ENCODE measurements at places on chromosomes 5 and 9. TPM values are rescaled to one million over a fixed set of nuclear protein-coding genes. Genes with fewer than 3 reads are reported as not detected.

DNA sequence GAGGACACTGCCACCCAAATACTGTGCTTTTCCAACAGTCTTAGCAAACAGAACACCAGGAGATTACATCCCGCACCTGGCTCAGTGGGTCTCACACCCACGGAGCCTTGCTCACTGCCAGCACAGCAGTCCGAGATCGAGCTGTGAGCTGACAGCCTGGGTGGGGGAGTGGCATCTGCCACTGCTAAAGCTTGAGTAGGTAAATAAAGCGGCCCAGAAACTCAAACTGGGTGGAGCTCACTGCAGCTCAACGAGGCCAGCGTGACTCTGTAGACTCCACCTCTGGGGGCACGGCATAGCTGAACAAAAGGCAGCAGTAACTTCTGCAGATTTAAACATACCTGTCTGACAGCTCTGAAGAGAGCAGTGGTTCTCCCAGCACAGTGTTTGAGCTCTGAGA lies 28.8 kb downstream of the EPB41L4A start:
- no peak for DNase-seq

- DNase-seq, result no peak
Measured at GRCh38 chr9:16524078-16524477, 346.4 kb downstream of the BNC2 start.

DNA sequence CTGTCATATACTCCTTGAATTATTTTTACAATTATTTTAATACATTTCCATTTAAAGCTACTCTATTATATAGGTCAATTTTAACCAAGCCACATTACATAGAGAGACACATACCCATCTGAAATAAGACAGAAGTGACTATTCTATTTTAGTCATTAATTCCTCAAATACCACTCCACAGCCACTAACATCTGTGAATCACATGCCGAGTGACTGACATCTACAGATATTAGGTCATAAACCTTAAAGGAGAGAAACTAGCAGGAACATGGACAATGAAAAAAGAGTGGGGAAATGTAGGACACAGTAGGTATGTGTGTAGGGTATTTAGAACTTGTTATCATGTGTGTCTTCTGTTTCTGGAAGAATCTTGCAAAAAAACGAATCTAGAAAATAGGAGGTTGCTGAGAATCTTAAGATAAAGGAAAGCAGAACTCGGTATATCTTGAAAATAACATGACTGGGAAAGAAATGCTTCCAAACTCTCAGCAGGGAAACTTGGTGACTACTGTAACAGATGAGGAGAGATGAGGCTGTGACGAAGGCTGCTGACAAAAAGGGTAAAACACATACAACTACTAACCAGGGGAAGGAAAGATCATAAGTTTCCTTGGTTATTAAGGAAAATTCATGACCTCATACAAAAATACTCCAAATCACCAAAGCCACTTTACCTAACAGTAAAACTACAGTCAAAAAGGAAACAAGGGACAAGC lies 84.6 kb downstream of the PLPP1 start:
- DNase-seq, result no peak

DNA sequence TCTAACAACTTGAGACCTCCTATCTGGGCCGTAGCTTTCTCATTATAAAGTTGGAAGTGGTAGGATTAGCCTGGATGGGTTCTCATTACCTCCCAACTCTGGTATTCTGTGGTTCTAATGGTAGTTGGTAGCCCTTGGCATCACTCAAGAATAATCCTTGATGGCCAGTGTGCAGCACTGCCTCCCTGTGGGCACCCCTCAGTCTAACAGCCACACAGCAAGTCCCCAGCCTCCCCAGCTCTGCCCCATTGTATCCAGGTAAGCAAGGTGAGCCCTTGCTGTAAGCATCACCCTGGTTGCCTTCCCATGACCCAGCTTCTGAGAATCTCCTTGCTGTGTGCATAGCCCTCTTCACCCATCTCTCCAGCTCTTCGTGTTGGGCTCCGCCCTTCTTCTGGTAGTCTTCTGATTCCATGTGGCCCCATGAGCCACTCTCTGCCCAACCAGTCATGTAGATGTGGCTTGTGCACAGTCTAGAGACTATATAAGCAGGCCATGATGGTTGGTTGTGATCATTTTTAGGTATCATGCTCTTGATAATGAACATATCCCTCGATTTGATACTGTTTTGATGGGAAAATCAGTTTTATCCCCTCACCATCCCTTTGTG lies 57.6 kb upstream of the GRHPR start:
- no peak for DNase-seq

DNA sequence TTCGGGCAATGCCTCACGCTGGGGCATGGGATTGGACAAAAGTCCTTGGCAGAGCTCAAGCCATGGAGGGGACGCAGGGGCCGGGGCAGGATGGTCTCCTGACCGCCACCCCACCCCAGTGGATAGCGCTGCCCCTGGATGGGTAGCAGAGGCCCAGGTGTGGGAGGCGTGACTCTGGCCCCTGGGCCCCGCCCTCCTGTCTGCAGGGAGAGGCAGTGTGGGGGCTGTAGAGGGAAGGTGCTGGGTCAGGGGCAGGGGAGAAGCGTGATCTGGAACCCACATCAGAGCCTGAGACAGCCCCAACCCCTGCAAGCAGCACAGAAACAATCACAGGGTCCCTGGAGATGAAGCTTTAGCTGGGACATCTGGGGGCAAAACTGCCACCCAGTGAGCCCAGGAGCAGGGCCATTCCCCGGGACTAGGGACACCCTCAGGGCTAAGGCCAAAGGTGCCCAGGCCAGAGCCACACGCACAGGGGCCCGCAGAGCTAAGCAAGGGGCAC lies 36.2 kb downstream of the NACC2 start:
- no peak for DNase-seq

- DNase-seq, result no peak
Measured at GRCh38 chr5:122371511-122372151, 59.6 kb downstream of the SNCAIP start.

DNA sequence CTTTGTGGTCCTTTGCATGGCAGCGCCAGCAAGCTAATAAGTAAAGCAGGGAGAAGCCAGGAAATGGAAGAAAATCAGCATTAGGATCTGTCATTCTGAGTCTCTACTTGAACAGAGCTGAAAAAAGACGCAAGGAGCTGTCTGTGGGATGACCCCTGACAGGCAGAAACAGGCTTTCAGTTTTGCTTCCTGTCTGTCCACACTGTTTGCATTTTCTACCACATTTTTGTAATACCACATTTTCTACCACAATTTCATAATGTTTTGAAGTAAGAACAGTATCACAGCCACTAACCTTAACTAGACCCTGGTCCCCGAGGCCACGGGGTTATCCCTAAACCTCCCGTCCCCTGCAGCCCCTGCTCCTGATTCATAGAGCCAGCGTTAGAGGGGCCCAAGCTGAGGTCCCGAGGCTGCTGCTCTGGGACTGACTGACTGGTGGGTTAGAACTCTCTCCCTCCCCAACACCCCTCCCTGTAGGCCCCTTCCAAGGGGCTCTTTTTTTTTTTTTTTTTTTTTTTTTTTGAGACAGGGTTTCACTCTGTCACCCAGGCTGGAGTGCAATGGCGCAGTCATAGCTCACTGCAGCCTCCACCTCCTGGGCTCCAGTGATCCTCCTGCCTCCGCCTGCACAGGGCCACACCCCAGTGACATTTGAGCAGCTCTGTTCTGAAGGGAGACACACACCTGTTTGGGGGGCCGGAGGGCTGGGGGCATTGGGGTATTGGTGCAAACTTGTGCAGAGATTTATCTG lies 4.0 kb upstream of the CLIC3 start:
- no peak for DNase-seq

DNA sequence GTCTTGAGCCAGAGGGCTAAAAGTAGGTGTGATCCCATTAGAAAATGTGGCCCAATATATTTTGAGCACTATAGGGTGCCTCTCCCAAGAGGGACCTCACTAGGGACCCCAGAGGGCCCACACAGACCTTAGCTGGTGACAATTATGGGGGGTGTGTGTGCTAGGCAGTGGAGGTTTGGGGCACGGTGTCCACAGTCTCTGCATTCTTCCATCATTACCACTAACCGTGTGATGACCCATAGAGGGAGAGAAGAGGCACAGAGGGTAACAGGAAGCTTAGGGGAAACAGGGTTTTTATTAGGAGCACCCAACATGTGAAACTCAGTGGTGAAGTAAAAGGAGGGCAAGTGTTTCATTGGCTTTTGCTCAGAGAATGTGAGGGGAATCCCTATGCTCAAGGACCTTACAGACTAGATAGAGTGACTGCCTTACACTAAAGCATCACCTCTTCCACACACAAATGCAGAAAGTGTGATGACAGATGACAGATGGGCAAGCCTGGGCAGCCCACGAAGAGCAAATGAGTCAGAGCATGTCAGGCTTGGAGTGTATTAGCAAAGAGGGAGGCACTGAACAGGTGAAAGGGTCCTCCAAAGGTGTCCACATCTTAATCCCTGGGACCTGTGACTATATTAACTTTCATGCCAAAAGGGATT lies 2.5 kb upstream of the ACTL7A start:
- no peak for DNase-seq

DNA sequence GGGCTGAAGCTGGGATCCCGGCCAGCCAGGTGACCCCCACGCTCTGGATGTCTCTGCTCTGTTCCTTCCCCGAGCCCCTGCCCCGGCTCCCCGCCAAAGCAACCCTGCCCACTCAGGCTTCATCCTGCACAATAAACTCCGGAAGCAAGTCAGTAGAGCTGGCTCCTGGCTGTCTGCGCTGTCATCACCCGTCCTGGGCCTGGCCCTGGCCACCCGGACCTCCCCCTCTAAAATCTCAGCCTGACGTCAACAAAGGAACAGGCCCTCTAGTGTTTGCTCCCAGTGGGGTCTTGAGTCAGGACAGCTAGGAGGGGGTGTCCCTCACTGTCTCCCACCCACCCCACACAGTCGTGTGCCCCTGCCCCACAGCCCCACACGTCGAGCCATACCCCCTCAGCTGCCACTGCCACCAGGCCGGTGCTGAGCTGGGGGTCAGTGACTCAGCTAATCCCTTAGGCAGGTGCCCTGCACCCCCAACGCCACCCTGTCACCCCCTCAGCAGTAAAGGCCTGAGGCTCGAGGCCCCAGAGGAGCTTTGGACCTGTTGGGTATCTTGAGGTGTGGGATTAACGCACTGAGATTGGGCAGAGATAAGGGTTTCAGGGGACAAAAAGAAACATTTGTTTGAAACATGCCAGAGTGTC lies 1.1 kb upstream of the LCNL1 start:
- no peak for DNase-seq

DNA sequence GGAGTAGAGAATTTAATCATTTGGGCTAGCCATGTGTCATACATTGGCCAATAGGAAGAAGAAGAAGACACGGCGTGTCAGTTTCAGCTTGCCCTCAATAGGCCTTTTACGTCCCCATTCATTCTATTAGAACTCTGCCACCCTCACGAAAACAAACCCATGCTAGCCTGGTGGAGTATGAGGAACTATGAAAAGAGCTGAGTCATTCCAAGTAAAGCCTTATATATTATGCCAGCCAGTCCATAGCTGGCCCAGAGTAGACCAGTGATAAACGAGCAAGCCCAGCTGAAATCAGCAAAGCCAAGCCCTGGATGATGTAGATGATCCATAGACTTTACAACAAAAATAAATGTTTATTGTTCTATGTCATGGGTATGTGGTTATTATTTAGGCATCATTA lies 895.1 kb downstream of the TLE1 start:
- no peak for DNase-seq

DNA sequence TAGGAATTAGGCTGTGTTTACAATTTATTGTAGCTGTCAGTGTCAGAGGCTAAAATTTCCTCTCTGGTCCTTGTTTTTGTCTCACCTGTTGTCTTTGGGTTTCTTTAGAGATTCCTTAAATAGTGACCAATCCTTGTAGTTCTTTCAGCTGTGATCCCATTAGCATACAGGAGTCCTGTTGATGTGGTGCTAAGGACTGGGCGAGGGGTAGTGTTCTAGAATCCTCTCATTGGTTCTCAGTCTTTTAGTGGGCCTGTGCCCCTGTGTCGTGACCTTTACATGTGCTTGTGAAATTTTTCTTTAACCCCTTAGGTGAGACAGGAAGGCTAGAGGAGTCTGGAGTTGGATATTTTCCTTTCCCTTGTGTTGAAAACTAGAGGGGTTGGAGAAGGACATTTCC lies 51.2 kb downstream of the ZNF618 start:
- DNase-seq, result no peak

DNA sequence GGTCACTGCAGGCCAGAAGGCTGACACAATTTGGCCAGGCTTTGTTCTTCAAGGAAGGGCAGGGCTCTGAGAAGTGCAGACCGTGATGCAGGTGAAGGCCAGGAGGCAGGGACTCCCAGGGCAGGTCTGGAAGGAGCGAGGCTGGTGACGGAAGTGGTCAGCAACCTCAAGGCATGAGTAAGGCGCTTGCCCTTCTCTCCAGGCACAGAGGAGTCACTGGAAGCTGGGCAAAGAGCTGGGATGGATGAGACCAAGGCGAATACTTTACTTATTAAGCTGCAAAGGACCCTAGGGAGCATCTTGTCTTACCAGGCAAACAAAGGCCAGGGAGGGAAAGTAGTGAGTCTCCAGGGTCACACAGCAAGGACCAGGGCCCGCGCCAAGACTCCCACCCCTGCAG lies 18.6 kb downstream of the IRF1 start:
- DNase-seq, result no peak

- no peak for DNase-seq
Measured at GRCh38 chr5:123585871-123586270, 73.9 kb downstream of the CSNK1G3 start.

- peak; percentile 41 for DNase-seq
Measured at GRCh38 chr5:103259705-103260355, 1.3 kb downstream of the MACIR start.

DNA sequence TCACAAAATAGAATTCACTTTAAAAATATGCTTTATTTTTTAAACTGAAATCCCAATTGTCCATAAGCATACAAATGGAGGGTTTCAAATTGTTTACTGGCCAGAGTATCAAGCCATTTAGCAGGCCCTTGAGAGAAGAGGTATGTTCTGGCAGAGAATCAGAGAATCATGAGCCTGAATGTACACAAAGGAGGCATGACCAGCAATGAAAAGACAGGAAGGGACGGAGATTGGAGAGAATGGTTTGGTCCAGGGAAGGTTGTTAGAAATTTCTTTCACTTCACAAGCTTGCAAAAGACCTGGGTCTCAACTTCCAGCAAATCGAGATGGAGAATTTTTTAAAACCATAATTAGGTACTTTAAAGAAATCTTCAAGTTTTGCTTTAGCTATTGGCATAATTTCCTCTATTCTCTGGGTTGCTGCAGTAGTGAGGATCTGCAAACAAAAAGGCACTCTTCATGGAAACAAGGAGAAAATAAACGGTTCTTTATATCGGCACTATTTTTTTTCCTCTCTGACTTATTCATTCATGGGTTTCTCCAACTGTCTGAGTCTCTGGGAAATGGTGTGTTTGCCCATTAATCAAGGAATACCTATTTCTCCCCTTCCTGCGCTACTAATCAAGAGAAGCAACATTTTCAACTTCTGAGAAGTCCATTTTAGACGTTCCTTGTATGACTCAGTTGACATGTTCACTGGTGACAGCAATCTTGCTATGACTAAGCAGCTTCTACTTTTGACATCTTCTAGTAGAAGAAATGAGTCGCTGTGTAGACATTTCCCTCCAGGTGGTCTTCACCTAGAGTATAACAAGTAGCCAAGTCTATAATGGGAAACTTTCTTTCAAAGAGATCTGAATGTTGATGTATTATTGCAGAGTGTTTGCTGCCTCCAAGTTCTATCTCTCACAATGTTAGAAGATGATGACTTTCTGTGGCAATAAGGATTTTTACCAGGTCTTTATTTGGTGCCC lies 23.1 kb upstream of the ERCC6L2 start:
- no peak for DNase-seq

GRCh38 chr5:59065554-59065953 lies 482.7 kb downstream of the RAB3C start:
- DNase-seq, result no peak

ENC1 gene
- 66.6 TPM for polyA plus RNA-seq

ARL10 gene
- polyA plus RNA-seq, result 10.4 TPM

SLU7 gene
- polyA plus RNA-seq, result 62.4 TPM

CCDC192 gene
- 0.51 TPM for polyA plus RNA-seq

TRIM7 gene
- 0.22 TPM for polyA plus RNA-seq

PCDHB11 gene
- polyA plus RNA-seq, result 4.9 TPM

FIBCD1 gene
- polyA plus RNA-seq, result 0.44 TPM

CARD9 gene
- polyA plus RNA-seq, result 2.7 TPM

GPR150 gene
- polyA plus RNA-seq, result not detected
